ENCODE measurements at places on chromosomes 6 and 20.

DNA sequence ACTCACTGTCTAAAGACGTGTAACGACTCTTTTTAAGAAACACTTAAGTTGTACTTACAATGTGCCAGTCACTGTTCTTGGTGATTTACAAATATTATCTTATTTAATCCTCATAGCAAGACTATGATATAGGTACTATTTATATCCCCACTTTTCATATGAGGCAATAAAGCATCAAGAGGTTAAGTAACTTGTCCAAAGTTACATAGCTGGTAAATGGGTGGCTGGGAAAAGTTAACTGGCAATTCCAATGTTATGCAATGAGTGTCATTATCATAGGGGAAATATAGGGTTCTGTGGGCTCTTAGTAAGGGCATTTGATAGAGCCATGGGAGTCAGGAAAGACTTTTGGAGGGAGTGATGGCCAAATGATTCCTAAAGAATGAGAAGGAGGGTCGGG lies 21.4 kb upstream of the RIPOR2 start:
- DNase-seq: no peak

DNA sequence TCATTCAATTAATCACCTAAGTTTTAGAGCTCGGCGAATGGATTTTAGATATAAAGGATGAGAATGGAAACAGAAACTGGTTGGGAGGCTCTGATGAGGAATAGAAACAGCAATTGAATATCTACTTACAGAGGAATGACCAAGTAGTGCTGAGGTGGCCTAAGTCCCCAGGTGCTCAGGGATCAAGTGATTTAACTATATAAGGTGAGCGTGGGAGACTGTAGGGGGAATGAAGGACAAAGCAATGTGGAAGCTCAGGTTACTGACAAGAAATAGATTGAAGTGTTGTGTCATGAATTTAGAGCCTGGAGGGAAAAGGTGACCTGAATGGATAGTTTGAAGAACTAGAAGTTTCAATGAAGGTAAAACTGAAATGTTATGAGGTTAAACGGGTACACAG lies 495.4 kb upstream of the SOX4 start:
- DNase-seq: no peak

DNA sequence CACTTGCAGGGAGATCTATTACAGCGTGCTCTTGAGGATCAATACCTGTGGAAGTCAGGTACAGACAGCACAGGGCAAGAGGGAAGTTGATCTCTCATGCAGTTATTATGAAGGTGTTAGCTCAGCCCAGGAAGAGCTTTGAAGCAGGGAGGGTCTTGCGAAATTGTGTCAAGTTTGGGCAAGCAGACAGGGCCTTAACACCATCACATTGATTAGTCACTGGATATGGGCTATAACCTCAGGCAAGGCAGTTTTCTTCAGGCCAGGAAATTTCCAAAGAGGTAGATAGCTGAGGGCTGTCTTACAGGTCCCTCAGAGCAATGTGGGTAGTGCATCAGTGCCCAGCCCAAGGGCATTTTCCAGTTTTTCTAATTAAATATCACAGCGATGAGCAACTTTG lies 643.8 kb downstream of the DHX35 start:
- no peak for DNase-seq

DNA sequence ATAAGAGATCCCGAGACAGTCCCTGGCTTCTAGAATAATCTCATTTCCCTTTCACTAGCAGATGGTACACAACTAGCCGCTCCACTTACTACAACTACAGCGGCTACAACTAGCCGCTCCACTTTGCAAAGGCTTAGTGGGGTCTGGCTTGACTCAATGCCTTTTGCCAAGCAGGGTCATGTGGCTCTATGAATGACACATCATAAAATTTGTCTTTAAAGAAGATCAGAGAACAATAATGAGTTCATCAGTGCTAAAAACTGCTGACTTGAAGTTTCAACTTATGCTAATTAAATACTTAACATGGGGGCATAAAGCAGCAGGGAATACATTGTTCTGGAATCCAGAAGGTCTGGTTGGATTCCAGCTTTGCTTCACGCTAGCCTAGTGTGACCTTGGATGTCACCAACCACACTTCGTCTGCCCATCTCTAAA lies 2.0 kb upstream of the MICAL1 start:
- DNase-seq: no peak

DNA sequence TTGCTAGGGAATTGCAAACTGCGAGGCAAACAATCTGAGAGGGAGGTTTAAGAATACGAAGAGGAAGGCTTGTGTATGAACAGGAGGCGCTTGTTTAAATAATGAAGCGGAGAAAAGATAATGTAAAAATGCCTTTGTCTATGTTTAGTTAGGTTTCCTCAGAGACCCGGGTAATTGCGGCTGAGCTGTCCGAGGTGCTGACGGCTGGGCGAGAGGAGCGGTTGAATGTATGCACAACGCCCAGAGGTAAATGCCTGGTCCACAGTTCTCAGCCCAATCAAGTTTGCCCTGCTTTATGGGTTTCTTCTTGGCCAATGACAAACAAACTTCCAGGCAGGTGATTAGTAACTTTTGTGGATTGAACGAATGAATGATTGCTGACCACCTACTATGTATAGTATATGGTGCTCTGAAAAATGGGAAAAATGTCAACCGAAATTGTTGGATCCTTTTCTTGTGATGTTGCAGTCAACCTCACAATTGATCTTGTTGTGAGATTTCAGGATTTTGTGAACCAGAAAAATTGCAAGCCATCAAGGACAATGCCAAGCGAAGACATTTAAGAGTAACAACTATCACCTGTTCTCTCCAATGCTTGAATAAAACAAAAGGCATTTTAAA lies 38.3 kb upstream of the SLC32A1 start:
- peak; percentile 17 for DNase-seq

All from stimulated activated CD8-positive, alpha-beta memory T cell treated with anti-CD3 and anti-CD28 coated beads, Interleukin-4, amount 100 ng/mL, for 1 hour (primary cell).